ENCODE measurements at places on chromosomes 16 and 17. TPM values are rescaled to one million over a fixed set of nuclear protein-coding genes. Genes with fewer than 3 reads are reported as not detected.

Gene PLD2
- 21.0 TPM for total RNA-seq

Gene ANKFN1
- total RNA-seq: 2.0 TPM

Gene ZNF778
- total RNA-seq: 4.1 TPM

Gene TPPP3
- 33.3 TPM for total RNA-seq

DNA sequence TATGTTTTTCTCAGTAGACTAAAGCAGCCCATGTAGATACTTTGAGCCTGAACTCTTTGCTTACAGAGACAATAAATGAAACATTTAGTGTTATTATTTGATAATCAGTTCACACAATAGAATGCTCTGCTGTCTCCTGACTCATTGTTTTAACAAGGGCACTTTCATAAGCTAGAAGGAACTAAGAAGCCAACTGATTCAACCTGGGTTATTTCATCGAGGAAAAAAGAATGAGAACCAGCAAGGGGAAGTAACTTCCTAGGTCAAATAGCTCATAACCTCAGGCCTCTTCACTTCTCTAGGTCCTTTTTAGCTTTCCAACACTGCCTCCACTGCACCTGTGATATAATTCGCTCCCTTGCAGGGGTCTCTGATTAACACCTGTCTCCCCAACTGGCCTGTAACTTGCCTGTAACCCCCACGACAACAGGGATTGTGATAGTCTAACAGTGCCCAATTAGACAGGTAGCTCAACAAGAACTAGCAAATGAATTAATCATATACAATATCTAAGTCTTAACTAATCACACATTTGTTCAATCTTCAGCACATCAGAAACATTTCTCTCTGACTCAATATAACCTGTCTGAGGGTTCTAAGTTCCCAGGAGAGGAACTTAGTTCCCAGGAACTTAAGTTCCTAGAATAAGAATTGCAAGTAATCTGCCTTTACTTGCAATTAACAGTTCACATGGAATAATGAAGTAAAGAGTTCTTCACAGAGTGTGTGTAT lies 34.8 kb downstream of the RFFL start:
- H3K4me1 ChIP-seq: peaks cover 10% of the 10 kb centered on the region
- DNase-seq: no peak
- H3K36me3 ChIP-seq: no peaks in the 10 kb centered on the region
- no peak overlapping the region for H3K4me3 ChIP-seq

DNA sequence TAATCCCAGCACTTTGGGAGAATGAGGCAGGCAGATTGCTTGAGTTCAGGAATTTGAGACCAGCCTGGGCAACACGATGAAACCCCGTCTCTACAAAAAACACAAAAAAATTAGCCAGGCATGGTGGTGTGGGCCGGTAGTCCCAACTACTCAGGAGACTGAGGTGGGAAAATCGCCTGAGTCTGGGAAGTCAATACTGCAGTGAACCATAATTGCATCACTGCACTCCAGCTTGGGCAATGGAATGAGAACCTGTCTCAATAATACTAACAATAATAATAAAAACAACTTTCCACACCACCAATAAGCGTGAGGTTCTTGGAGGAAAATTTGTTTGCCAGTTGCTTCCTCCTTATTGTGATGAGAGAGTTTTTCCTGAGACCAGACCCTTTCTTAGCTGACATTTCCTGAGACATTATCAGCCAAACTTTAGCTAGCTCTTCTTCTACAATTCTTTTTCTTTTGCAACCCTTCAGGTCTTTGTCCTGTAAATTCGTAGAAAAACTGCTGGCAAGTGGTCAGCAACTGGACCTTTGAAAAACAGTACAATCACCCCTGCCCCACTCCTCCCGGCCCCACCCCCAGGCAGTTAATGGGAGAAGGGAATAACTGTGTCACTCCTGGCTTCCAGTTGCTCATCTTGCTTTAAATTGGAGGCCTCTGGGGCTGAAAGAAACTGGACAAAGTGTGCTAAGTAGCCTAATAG lies 3.5 kb upstream of the EZH1 start:
- H3K27ac ChIP-seq: no peak overlapping the region
- no peak for DNase-seq
- no peak overlapping the region for H3K4me3 ChIP-seq
- H3K27me3 ChIP-seq: no peaks in the 10 kb centered on the region
- no peaks in the 10 kb centered on the region for H3K4me1 ChIP-seq
- H3K36me3 ChIP-seq: no peaks in the 10 kb centered on the region

GRCh38 chr17:27478901-27479538 lies 22.8 kb downstream of the KSR1 start:
- no peak overlapping the region for H3K4me3 ChIP-seq
- no peaks in the 10 kb centered on the region for H3K27me3 ChIP-seq
- H3K36me3 ChIP-seq: no peaks in the 10 kb centered on the region
- H3K27ac ChIP-seq: no peak overlapping the region
- peaks cover 4% of the 10 kb centered on the region for H3K4me1 ChIP-seq

DNA sequence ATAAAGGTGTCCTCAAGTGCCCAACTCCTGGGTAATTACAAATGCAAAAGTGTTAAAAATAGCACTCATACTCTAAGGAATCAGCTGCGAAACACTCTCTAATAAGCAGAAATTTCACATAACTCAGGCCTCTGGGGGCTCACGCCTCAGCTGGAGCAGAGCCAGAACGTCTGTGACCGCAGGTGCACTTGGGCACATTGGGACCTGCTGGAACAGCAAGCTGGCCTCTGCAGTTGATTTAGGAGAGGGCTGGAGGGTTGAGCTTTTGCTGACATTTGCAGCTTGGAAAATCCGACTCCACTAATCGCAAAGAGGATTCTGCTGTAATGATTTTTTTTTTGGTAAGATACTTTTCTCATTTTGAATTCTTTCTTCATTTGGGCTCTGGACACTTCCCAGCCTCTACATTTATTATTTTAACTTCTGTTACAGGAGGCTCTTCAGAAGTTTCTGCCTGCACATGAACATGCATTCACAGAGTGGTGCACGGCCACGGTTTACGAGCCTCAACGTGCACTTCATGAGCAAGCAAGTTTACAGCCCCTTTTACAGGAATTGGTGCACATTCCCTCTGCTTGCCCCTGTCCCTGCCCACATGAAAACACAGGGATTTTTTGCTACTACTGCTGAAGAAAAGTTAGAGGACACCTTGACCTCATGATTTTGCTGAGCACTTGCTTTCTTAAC lies 4.1 kb upstream of the SNTB2 start:
- DNase-seq: no peak
- H3K4me1 ChIP-seq: peaks cover 6% of the 10 kb centered on the region
- H3K4me3 ChIP-seq: no peak overlapping the region

DNA sequence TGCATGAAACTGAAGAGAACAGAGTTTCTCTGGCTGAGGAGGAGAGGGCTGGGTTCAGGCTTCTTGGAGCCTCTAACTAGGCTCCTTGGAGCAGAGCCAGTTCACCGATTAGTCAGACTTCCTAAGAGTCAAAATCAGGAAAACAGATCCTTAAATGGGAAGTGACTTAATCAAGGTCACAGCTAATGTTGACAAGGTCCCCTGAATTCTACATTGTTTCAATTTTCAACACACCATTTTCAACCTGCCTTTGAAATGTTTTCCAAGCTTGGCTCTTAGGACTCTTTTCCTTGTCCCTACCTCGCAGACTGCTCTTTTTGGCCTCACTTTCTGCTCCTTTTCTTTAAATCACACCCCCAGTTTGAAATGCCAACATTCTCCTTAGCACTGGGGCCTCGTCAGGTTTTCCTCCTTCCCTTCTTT lies 16.3 kb downstream of the MYL4 start:
- H3K27me3 ChIP-seq: no peaks in the 10 kb centered on the region
- DNase-seq: no peak
- H3K4me1 ChIP-seq: no peaks in the 10 kb centered on the region
- H3K27ac ChIP-seq: peak overlapping the region; percentile 69

GRCh38 chr16:56743840-56744239 lies 13.9 kb downstream of the NUP93 start:
- no peaks in the 10 kb centered on the region for H3K4me1 ChIP-seq
- no peaks in the 10 kb centered on the region for H3K36me3 ChIP-seq
- no peak for DNase-seq
- no peak overlapping the region for H3K27ac ChIP-seq
- H3K27me3 ChIP-seq: no peaks in the 10 kb centered on the region
- no peak overlapping the region for H3K4me3 ChIP-seq

- H3K4me1 ChIP-seq: no peaks in the 10 kb centered on the region
- no peaks in the 10 kb centered on the region for H3K27me3 ChIP-seq
- no peak overlapping the region for H3K4me3 ChIP-seq
- H3K27ac ChIP-seq: no peak overlapping the region
- H3K36me3 ChIP-seq: no peaks in the 10 kb centered on the region
Measured at GRCh38 chr17:67606471-67606870, 111.3 kb upstream of the NOL11 start.

DNA sequence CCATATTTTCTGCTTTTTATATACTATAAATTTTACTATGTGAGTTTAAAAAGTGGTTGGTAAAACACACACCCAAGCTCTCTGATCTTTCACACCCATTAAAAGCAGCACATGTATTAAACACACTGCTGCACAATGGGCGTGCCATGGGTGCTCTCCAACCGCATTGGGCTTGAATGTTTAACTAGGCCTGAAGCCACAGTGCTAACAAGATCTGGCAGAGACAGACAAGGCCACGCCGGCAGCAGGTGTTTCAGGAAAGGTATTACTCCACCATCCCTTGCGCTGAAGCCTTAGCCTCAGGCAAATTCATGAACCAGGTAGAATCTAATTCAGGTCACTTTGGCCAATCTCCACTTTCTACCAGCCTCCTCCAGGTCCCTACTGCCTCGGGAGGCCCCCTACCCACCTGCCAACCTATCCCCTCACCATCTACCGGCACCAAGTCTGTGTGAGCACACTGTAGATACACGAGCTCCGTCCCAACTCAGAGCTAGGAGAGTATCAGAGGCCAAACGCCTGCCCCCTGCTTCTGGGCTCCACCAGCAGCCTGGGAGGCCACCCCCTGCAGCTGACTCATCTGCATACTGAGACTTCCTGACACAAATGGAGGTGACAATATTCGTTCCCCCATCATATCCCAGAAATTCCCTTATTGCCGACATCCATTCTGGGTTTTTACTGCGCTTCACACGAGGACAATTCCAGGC lies 95.0 kb downstream of the ADCY9 start:
- no peaks in the 10 kb centered on the region for H3K4me1 ChIP-seq
- H3K4me3 ChIP-seq: no peak overlapping the region
- H3K27ac ChIP-seq: no peak overlapping the region
- H3K36me3 ChIP-seq: no peaks in the 10 kb centered on the region
- H3K27me3 ChIP-seq: no peaks in the 10 kb centered on the region
- peak; percentile 82 for DNase-seq

GRCh38 chr16:8594149-8594666 lies 3.9 kb upstream of the TMEM114 start:
- no peak overlapping the region for H3K27ac ChIP-seq
- no peaks in the 10 kb centered on the region for H3K36me3 ChIP-seq
- H3K27me3 ChIP-seq: peaks cover 14% of the 10 kb centered on the region
- no peak for DNase-seq
- no peaks in the 10 kb centered on the region for H3K4me1 ChIP-seq

DNA sequence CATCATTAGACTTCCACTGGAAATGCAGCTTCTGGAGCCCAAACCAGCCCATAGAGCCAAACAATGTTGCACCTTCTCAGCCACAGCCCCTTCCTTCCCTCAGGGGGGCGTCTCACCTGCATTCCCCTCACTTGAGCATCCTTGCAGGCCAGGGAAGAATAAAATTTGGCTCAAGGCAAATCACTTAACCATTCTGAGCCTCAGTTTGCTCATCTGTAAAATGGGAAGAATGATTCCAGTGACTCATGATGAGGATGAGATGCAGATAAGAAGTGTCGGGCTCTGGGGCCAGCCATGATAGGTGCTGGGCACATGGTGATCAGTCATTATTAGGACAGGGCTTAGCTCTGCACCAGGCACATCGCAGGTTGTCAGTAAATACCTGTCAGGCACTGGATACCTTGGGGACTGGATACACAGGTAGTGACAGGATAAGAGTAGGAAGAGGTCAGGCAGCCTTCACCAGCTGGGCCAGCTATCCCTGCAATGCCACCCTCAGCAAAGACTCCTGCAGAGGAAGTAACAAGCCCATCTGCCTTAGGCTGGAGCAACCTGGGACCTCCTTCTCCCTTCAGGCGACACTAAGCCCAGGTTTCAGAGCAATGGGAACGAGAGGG lies 208.0 kb upstream of the TNRC6C start:
- no peaks in the 10 kb centered on the region for H3K27me3 ChIP-seq
- H3K27ac ChIP-seq: no peak overlapping the region
- no peak for DNase-seq
- no peak overlapping the region for H3K4me3 ChIP-seq

GRCh38 chr16:67336648-67337047 lies 10.0 kb downstream of the LRRC36 start:
- H3K4me3 ChIP-seq: no peak overlapping the region
- H3K36me3 ChIP-seq: no peaks in the 10 kb centered on the region
- no peak for DNase-seq
- H3K27me3 ChIP-seq: no peaks in the 10 kb centered on the region
- H3K4me1 ChIP-seq: no peaks in the 10 kb centered on the region

- no peaks in the 10 kb centered on the region for H3K4me1 ChIP-seq
- peak overlapping the region; percentile 98 for H3K27ac ChIP-seq
- no peaks in the 10 kb centered on the region for H3K36me3 ChIP-seq
- H3K4me3 ChIP-seq: peak overlapping the region; percentile 95
- H3K27me3 ChIP-seq: no peaks in the 10 kb centered on the region
Measured at GRCh38 chr17:21286066-21286770, 1.7 kb downstream of the MAP2K3 start.

GRCh38 chr17:44722254-44722653 lies 13.8 kb downstream of the DBF4B start:
- H3K36me3 ChIP-seq: no peaks in the 10 kb centered on the region
- DNase-seq: no peak
- H3K4me1 ChIP-seq: no peaks in the 10 kb centered on the region
- no peak overlapping the region for H3K27ac ChIP-seq

- H3K4me1 ChIP-seq: no peaks in the 10 kb centered on the region
- DNase-seq: no peak
- no peak overlapping the region for H3K27ac ChIP-seq
Measured at GRCh38 chr17:80836971-80837481, 154.6 kb upstream of the CHMP6 start.

DNA sequence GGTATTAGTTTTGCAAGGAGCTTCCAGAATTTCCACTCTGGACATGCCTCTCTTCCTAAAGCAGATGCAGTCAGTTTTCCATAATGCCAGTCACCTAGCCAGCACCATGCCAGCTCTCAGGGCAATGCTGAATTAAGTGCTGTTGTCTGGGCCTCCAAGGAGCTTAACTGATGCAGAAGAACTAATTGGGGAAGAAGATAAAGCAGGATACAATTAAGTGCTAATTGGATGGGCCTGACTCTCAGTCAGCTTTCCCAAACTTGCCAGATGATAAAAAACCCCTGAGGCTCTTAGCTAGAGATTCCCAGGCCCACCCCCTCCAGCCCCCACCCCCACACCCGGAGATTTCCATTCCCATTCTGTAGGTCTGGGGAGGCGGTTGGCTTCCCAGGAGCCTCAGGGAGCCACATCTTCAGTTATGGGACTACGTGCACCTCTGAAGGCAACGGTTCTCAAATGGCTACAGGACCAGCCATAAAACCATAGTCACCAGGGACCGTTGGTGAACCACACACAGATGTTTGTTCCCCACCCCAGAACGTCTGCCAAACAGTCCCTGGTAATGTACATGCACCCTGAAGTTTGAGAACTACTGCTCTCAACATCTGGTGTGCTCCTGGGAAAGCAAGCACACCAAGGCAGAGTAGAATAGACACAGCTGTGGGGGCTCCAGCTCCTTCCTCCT lies 499.1 kb upstream of the CDH5 start:
- no peak overlapping the region for H3K4me3 ChIP-seq
- DNase-seq: no peak
- H3K4me1 ChIP-seq: no peaks in the 10 kb centered on the region
- no peaks in the 10 kb centered on the region for H3K27me3 ChIP-seq
